ENCODE measurements at places on chromosomes 7 and 10.

- DNase-seq = no peak
These were observed 4.0 kb upstream of the TMEM106B start for GRCh38 chr7:12207046-12207445.

DNA sequence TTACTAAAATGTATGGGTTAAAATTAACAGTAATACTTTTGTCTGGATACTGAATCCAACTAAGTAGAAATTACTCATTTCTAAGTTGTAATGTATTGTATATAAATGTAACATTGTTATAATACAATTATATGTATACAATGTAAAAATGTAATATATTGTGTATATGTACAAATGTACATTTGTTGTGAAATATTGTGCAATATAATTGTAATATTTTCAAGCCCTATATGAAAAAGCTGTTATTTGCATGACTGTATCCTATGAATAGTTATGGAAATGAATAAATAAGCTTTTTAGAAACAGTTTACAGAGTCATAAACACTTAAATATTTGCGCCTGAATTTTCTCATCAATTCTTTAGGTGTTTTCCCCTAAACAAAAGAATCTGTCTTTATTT, 20.3 kb upstream of the UMAD1 start:
- DNase-seq = no peak

GRCh38 chr10:34814913-34815184, 247 bp downstream of the PARD3 start:
- DNase-seq = no peak

- peak; percentile 4 for DNase-seq
These were observed 549 bp upstream of the DDX50 start for GRCh38 chr10:68900427-68901104.

GRCh38 chr10:31319602-31320549, 860 bp downstream of the ZEB1 start:
- peak; percentile 42 for DNase-seq

DNA sequence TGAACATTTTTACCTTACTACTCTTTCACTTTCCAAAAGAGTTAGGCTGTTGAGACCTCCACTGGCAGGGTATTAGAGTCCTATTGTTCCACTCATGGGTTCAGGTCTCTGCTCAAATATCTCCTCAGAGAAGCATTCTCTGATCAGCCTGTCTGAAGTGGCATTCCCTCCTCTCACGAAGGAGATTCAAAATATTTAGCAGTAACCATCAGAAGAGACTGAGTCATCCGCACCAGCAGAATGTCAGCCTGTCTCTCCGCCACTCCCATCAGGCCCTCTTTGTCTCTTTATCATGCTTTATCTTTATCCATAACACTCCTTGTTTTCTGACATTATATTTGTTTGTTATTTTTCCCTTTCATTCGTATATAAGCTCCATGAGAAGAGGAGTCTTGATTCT, 79.1 kb downstream of the AASS start:
- no peak for DNase-seq

- DNase-seq = peak; percentile 78
These were observed 26.5 kb downstream of the NUB1 start for GRCh38 chr7:151368136-151368571.

DNA sequence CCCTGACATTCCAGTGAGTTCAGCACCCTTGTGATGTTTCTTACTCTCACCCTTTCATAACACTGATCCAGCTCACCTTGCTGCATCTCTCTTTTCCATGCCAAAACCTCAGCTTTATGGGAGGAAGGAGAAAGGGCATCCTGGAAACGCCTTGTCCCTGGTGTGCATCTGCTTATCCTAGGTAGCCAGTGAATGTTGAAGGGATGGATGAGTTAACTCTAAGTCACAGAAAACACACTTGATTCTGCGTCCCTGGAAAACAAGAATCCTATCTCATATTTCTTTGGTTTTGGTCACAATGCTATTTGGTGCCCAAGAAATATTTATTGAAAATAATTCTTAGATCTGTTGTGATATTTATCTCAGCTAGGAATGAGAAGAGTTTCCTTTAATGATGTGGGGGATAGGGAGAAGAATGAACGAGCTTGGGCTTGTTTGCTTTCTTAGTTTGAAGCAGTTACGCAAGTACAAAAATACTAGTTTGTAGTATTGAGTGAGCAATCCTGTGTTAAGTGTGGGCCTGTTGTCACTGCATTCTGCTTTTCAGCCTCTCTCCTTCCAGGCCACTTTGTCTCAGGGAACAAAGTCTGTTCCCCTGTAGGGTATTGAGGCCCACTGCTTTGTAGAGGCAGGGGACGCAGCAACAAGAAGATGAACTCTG, 126.5 kb downstream of the ARID5B start:
- no peak for DNase-seq

GRCh38 chr7:30173058-30173897, 38.5 kb downstream of the MTURN start:
- DNase-seq = no peak

GRCh38 chr10:63166742-63167258, 33.7 kb downstream of the NRBF2 start:
- peak; percentile 18 for DNase-seq

DNA sequence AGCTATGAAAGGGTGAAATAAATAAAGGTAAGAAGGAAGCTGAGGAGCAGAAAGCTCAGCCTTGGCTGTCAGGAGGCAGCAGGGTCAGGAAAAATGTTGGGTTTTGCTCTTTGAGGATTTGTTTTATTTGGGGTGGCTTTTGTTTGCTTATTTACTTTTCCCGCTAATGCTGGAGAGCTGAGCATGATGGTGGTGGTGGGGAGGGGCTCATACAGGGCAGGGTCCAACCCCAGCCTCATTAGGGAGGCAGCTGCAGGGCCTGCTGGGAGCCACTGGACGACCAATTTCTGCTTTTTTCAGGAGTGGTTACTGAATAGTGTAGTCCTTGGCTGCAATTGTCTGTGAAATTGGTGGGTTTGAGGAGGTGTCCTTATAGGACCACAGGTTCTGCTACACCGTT, 36.3 kb downstream of the CCM2 start:
- DNase-seq = no peak

DNA sequence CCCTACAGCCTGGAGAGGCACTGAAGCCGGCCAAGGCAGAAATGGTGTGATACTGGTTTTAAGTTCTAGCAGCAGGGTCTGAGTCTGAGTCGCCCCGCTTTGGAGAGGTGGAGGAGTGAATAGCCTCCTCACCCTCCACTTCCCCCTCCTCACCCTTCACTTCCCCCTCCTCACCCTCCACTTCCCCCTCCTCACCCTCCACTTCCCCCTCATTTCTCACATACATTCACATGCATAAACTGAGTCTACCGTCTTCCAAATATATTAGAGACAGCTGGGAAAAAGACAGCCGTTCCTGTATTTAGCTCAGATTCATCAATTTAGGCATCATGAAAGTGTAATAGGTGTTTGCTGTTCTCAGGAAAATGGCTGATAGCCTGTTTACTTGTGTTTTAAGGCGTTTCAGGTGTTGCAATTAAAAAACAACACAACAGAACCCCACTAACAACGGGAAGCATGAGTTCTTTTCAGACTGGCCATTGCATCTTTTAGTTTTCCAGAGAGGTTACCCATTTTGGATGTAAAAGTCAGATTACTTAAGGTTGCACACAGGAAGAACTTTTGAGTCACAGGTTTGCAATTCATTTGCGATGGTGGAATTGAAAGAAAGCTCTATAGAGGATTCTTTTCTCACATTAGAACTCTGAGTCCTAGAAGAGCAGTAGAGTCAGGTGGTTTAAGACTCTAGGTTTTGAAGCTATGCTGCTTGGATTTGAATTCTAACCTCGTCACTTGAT, 861 bp downstream of the NRBF2 start:
- DNase-seq = no peak

DNA sequence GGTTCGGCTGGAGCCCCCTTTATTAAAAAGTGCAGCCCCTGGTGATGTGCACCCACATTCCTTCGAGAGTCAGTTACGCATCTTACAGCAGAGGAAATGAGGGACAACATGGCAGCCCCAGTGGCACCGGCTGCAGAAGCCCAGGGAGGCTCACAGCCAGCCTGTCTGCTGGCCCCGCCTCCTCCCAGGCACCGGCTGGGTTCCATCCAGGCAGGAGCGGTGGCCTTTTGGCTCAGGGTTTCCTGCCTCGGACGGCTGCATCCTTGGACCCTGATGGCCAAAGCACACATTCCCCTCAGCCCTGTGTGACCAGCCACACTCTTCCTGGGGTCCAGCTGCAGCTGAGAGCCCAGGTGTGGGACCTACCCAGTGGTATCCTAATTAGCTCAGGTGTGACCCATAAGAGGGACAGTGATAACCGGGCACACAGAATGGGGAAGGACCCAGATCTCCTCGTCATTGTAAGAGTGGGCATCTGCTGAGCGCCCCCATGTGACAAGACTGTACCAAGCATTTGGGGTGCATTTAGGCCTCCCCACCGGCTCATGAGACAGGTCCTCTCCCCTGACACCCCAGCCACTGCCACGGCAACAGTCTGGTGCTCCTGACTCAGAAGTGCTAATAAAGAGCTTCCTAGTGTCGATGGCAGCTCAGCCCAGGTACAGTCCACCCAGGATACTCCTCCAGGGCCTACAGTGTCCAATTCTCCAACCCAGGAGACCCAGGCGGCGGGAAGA, 63.3 kb upstream of the CHST15 start:
- peak; percentile 37 for DNase-seq

GRCh38 chr7:112254156-112254555, 47.7 kb downstream of the ZNF277 start:
- DNase-seq = no peak

GRCh38 chr7:151575410-151575809, 55.7 kb upstream of the RHEB start:
- no peak for DNase-seq

DNA sequence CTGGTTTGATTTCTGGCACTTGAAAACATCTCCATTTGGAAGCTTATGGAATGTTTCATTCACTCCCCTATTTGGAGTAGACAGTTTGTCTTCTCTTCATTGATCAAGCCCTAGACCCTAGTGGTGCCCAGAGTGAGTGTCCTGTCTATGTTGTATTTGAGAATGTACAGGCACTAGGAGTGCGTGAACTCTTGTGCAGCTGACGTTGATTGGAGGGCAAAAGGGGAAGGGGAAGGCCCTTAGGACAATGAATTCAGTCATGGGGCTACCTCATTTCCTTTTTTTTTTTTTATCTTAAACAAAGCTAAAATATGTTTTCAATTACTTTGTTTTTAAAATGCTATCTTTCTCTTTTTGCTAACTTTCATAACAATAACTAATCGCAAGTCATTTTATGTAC, 66.5 kb downstream of the ADD3 start:
- peak; percentile 22 for DNase-seq

DNA sequence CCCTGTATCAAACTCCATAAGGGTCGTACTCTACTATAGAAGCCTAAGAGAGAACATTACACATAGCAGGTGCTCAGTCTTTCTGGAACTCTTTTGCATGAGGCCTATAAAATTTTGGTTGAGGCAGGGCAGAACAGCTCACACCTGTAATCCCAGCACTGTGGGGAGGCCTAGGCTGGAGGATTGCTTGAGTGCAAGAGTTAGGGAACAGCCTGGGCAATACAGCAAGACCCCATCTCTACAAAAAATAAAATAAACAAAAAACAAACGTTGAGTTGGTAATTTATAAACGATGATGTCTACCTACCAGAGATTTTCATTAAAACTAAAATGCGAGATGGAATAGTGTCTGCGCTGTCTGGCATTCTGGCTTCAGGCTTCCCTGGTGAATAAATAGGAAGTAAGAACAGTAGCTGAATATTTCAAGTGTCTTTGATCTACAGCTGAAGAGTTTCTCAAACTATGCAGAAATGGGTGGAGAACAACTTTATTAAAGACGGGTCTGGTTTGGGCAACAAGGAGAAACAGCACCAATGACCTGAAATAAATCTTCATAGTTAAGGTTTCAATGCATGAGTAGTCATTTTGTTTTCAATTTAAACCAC, 774 bp downstream of the PON2 start:
- DNase-seq = no peak

GRCh38 chr10:118504467-118505205, 90.8 kb downstream of the PRLHR start:
- DNase-seq = no peak

DNA sequence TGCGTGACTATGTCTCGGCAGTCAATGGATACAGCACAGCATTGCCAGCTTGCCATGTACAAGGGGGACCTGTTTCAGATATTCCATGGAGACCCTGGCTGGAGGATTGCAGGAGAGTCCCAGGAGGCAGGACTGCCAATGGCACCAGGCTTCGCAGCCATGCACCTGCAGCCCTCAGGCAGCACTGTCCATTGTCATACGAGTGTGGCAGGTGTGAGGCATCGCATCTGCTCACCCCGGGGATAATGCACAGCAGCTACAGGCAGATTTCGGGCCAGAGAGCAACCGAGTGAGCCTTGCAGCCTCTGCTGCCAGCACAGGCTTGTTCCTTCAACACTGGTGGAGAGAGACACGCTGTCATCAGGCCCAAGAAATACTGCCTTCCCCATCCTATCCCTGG, 415.1 kb downstream of the PAXIP1 start:
- DNase-seq = no peak

GRCh38 chr10:78281627-78282026, 248.0 kb downstream of the RPS24 start:
- DNase-seq = no peak

GRCh38 chr10:56622335-56622973, 261.4 kb upstream of the ZWINT start:
- no peak for DNase-seq

GRCh38 chr7:118731854-118732253, 507.4 kb downstream of the ANKRD7 start:
- no peak for DNase-seq

DNA sequence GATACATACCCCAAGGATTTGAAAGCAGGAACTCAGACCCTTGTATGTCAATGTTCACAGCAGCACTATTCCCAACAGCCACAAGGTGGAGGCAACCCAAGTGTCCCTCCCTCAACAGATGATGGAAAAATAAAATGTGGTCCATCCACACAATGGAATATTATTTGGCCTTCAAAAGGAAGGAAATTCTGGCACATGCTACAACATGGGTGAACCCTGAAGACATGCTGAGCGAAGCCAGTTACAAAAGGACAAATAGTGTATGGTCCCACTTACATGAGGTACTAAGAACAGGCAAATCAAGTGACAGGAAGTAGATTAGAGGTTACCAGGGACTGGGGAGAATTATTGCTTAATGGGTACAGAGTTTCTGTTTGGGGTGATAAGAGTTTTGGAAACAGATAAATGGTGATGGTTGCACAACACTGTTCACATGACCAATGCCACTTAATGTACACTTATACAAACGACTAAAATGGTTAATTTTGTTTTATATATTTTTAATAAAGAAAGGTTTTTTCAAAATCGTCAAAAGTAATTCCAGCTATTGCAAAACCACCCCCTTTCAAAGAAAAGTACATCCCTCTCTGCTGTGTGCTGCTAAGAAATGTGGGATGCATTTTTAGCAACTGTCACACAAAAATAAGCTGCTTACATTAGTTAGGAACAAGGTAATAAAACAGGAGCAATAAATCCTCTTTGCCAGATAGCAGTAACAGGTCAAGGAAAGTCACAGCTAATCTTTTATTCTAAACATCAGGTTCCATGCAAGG, 85.7 kb downstream of the GRB10 start:
- no peak for DNase-seq

- no peak for DNase-seq
These were observed 273.6 kb upstream of the DKK1 start for GRCh38 chr10:52040486-52040885.

GRCh38 chr7:155997431-155998327, 185.4 kb upstream of the SHH start:
- DNase-seq = no peak
